Activated CD4-positive, alpha-beta T cell treated with anti-CD3 and anti-CD28 coated beads, Interleukin-2, amount 10 ng/mL, durations not matched to agents 7 days and 5 days (primary cell): ENCODE measurements at places on chromosomes 1 and 21. TPM values are rescaled to one million over a fixed set of nuclear protein-coding genes. Genes with fewer than 3 reads are reported as not detected.

Gene LAMB3
- total RNA-seq = 1.9 TPM

Gene FCRL5
- not detected for total RNA-seq

Gene COL16A1
- not detected for total RNA-seq

GRCh38 chr1:185559684-185560331, 174.4 kb upstream of the HMCN1 start:
- no peaks in the 10 kb centered on the region for H3K27me3 ChIP-seq
- peak; percentile 82 for DNase-seq
- peaks cover 4% of the 10 kb centered on the region for H3K36me3 ChIP-seq
- peaks cover 42% of the 10 kb centered on the region for H3K4me1 ChIP-seq

GRCh38 chr1:12279728-12280464, 50.1 kb downstream of the VPS13D start:
- no peak for DNase-seq
- H3K36me3 ChIP-seq = peaks cover 58% of the 10 kb centered on the region
- H3K27me3 ChIP-seq = no peaks in the 10 kb centered on the region
- H3K27ac ChIP-seq = no peak overlapping the region

- no peak overlapping the region for H3K4me3 ChIP-seq
- H3K27me3 ChIP-seq = no peaks in the 10 kb centered on the region
- H3K27ac ChIP-seq = no peak overlapping the region
- no peaks in the 10 kb centered on the region for H3K36me3 ChIP-seq
These were observed 90.1 kb downstream of the OMA1 start for GRCh38 chr1:58456470-58456869.

DNA sequence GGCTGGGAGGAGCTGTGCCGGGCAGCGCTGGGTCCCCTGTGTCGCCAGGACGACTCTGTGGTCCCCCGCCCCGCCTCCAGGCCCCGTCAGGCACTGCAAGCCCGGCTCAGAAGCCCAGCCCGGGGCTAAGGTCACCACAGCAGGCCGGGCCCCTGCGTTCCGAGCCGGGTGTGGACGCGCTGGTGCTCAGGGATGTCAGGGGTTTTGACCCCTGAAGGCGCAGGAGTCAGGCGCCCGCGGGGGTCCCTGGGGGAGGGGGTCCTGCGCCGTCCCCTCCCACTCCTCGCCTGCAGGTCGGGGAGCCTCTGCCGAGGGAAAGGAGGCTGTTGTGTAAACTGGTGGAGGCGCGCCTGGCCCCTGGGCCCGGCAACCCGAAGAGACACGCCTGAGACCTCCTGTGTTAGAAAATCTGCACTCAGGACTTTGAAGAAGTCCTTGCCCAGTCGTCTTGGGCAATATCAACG, 23.7 kb upstream of the TMEM54 start:
- no peak overlapping the region for H3K27ac ChIP-seq
- peaks cover 18% of the 10 kb centered on the region for H3K4me1 ChIP-seq
- H3K4me3 ChIP-seq = no peak overlapping the region
- no peak for DNase-seq

GRCh38 chr1:109637446-109637845, 17.8 kb downstream of the AMPD2 start:
- H3K27ac ChIP-seq = no peak overlapping the region
- peaks cover 20% of the 10 kb centered on the region for H3K4me1 ChIP-seq
- no peaks in the 10 kb centered on the region for H3K27me3 ChIP-seq
- no peak overlapping the region for H3K4me3 ChIP-seq
- H3K36me3 ChIP-seq = no peaks in the 10 kb centered on the region

DNA sequence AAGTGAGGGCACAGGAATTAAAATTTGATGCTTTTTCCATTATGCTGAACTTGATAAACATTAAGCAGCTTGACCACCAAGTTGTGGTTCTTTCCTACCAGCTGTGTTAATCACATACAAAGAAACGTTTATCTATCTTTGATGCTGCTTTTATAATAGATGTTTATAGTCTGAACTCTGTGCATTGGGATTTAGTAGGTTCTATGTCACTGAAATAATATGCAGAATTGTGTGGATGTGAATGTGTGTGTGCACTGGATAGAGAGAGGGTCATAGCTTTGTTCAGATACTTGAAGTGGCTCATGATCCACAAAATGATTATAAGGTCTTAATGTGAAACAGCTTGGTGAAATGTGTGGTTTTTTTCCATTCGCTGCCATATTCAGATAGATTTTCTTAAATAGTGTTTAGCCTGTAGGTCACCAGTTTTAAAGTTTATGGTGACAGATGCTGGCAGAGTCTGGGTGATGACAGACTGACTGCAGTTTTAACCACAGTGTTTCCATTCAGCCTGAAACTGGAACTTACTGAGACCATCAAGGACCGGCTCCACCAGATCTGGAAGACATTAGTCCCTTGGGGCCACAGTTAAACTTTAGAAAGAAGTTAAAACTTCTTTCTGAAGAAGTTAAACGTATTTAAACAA, 10.2 kb downstream of the DDI2 start:
- no peak for DNase-seq
- no peak overlapping the region for H3K4me3 ChIP-seq
- no peaks in the 10 kb centered on the region for H3K27me3 ChIP-seq
- peaks cover 31% of the 10 kb centered on the region for H3K36me3 ChIP-seq
- H3K4me1 ChIP-seq = peaks cover 33% of the 10 kb centered on the region

GRCh38 chr21:32330784-32331311, 32.2 kb downstream of the MRAP start:
- H3K4me3 ChIP-seq = no peak overlapping the region
- peak overlapping the region; percentile 60 for H3K27ac ChIP-seq
- DNase-seq = no peak
- H3K36me3 ChIP-seq = peaks cover 76% of the 10 kb centered on the region
- no peaks in the 10 kb centered on the region for H3K4me1 ChIP-seq
- H3K27me3 ChIP-seq = no peaks in the 10 kb centered on the region
